ENCODE measurements at places on chromosomes 1 and 21.

- H3K36me3 ChIP-seq = no peaks in the 10 kb centered on the region
- no peaks in the 10 kb centered on the region for H3K4me1 ChIP-seq
- H3K27ac ChIP-seq = no peak overlapping the region
- H3K4me3 ChIP-seq = no peak overlapping the region
These were observed 3.8 kb downstream of the SERTAD4 start for GRCh38 chr1:210236386-210236839.

DNA sequence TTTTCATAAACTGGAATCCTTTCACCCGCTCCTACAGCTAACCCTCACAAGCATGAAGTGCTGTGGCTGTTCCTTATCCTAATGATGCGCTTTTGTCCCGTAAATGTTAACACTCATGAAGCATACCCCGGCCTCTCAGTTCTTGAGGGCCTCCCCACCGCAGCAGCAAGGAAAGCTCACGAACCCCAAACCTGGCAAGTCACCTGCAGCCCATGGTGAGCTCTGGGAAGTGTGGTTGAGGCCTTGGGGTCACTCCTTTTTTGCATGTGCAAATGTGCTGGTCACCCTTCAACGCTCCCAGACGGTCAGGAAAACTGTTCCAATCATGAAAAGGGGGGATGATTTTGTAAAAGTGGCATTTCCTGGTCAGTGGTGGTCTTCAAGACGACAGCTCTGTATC is 124.6 kb downstream of the PRDM2 start:
- H3K27me3 ChIP-seq = peaks cover 3% of the 10 kb centered on the region
- H3K4me1 ChIP-seq = no peaks in the 10 kb centered on the region
- DNase-seq = no peak
- no peak overlapping the region for H3K27ac ChIP-seq

- DNase-seq = no peak
- no peak overlapping the region for H3K27ac ChIP-seq
- no peak overlapping the region for H3K4me3 ChIP-seq
- no peaks in the 10 kb centered on the region for H3K36me3 ChIP-seq
These were observed 109.4 kb downstream of the NAV1 start for GRCh38 chr1:201648066-201648906.

DNA sequence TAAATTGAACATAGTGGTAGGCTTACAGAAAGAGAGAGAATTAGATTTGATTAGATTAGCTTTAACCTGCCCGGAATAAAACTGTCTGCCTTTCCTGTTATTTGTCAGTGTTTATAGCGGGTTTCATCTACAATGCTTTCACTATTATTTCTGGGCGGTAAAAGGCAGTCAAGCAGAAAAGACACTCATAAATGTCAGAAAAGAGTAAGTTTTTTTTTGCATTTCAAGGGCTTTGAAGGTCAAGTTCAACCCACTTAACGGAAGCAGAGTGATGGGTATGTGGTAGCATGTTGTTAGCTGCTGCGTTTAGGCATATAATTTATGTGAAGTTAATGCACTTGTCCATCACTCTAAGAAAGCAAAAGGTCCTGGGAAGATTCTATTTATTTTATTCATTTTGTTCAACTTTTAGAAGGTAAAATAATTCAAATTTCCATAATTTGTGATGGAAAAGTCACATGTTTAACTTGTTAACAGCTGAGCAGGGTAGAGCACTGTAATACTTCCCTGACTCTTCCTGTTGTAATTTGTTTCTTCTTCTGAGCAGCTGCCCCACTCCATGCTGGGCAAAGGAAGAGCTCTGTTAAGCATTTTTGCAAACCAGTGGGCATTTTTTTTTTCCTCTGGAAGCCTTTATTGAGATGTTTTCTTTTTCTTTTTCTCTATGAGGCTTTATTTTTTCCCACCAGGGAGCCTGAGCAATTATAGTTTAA is 220.1 kb downstream of the ST6GALNAC3 start:
- peaks cover 64% of the 10 kb centered on the region for H3K4me1 ChIP-seq
- no peak overlapping the region for H3K27ac ChIP-seq
- no peak for DNase-seq
- H3K27me3 ChIP-seq = no peaks in the 10 kb centered on the region

DNA sequence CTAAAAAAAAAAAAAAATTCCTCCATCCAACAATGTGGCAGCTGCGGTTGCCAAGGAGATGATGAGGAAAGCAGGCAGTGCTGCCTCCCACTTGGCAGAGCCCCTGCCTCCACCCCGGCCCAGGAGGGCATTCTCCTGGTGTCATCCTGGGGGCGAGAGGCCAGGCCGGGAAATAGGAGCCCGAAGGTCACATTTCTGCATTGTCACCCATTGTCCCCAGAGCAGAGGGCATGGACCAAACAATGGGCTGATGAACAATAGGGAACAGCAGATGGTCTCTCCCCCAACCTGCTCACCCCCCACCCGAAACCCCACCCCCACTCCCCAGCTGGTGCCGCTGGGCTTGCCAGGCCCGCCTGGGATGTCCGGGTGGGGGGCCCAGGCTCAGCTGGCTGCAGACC is 37.3 kb downstream of the CAMK2N1 start:
- H3K27me3 ChIP-seq = no peaks in the 10 kb centered on the region
- no peaks in the 10 kb centered on the region for H3K4me1 ChIP-seq
- no peak for DNase-seq
- no peak overlapping the region for H3K27ac ChIP-seq

- H3K27ac ChIP-seq = no peak overlapping the region
- no peak overlapping the region for H3K4me3 ChIP-seq
- no peaks in the 10 kb centered on the region for H3K4me1 ChIP-seq
- no peaks in the 10 kb centered on the region for H3K36me3 ChIP-seq
- no peak for DNase-seq
These were observed 28.9 kb upstream of the KLF18 start for GRCh38 chr1:44170281-44170823.

- H3K4me1 ChIP-seq = peaks cover 16% of the 10 kb centered on the region
- no peaks in the 10 kb centered on the region for H3K27me3 ChIP-seq
- H3K36me3 ChIP-seq = no peaks in the 10 kb centered on the region
- H3K27ac ChIP-seq = peak within 1 kb of the TSS; percentile 93
These were observed at the start of gene UAP1 for GRCh38 chr1:162561616-162562469. TSS of gene UAP1 (plus strand) at chr1:162561722. CDS start at chr1:162566069, 4,347 bp downstream.

- no peaks in the 10 kb centered on the region for H3K36me3 ChIP-seq
- H3K27ac ChIP-seq = no peak overlapping the region
- no peaks in the 10 kb centered on the region for H3K4me1 ChIP-seq
- H3K4me3 ChIP-seq = no peak overlapping the region
- no peak for DNase-seq
- H3K27me3 ChIP-seq = no peaks in the 10 kb centered on the region
These were observed 138.9 kb downstream of the HMGB4 start for GRCh38 chr1:34002810-34003209.

DNA sequence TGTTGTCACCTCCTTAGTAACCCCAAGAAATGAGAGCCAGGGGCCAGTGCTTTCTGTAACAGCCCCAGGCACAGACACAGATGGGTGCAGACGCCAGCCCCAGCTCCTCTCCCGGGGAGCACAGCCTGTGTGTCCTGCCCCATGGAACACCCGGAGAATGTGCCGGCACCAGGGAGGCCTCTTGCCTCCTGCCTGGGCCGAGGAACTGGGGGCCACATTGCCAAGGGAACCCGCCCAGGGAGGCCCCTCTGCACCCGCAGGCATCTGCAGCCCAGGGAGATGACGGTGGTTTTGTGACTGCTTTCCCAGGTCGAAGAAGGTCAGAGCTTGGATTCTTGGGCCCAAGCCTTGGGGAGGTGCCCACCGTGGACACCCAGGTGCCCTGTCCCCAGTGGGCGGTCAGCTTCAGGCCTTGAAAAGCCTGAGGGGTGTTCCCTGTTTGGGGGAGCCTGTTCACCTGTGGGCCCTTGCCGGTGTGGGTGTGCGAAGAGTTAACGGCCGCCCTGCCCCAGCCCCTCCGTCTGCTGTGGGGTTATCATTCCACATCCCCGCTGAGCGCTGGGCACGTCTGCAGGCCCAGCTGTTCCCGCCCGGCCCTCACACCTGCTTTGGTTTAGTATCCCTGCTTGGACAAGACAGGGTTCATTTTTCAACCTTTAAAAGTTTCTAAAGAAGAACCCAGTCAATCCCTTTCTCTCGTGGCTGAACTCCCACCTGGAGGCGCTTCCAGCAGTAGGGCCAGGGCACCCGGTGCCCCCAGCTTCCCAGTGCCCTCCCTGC is 62.5 kb downstream of the MORN1 start:
- H3K4me1 ChIP-seq = no peaks in the 10 kb centered on the region
- no peaks in the 10 kb centered on the region for H3K27me3 ChIP-seq
- H3K4me3 ChIP-seq = no peak overlapping the region
- DNase-seq = no peak

DNA sequence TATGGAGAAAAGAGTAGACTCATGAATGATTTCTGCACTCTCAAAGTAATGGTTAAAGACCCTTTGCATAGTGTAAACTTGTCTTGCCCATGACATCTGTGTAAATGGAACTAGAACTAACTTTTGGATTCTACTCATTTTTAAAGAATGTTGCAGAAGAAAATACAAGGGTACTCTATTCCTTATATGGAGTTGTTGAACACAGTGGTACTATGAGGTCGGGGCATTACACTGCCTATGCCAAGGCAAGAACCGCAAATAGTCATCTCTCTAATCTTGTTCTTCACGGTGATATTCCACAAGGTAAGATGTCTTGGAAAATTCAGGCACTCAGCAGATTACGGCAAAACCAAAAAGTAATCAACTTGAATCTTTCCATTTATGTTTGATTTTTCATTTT is 19.8 kb downstream of the CCT8 start:
- H3K27me3 ChIP-seq = no peaks in the 10 kb centered on the region
- no peaks in the 10 kb centered on the region for H3K4me1 ChIP-seq
- H3K4me3 ChIP-seq = no peak overlapping the region
- H3K27ac ChIP-seq = no peak overlapping the region
- peaks cover 62% of the 10 kb centered on the region for H3K36me3 ChIP-seq
- DNase-seq = no peak

- no peaks in the 10 kb centered on the region for H3K36me3 ChIP-seq
- H3K27ac ChIP-seq = no peak overlapping the region
- no peaks in the 10 kb centered on the region for H3K27me3 ChIP-seq
- H3K4me3 ChIP-seq = no peak overlapping the region
- no peak for DNase-seq
These were observed 32.1 kb upstream of the RAB4A start for GRCh38 chr1:229238674-229239415.

- no peaks in the 10 kb centered on the region for H3K27me3 ChIP-seq
- no peak overlapping the region for H3K4me3 ChIP-seq
These were observed 14.6 kb upstream of the AHDC1 start for GRCh38 chr1:27618341-27619082.

DNA sequence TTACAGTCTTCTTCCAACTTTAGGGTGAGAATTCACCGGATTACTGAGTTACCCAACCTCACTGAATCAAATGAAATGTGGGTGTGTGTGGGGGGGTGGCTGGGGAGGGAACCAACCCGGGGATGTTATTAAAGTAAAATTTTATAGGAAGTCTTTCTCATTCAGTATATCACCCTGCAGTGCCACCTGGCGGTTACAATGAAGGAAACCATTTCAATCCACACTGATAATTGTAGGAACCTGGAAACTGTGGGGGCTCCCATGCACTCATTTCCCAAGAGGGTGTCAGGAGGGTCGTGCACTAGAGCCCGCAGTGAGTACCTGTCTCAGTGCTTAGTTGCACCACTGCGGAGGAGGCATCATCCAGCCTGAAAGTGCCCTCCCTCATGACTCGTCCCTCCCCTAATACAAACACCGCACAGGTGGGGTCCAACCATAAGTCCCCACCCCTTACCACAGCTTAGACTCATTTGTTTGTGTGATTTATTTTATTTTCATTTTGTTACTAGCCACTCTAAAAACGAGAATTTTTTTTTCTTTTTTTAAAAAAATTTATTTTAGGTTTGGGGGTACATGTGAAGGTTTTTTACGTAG is 29.1 kb upstream of the IGSF5 start:
- H3K27ac ChIP-seq = no peak overlapping the region
- H3K4me3 ChIP-seq = no peak overlapping the region
- no peaks in the 10 kb centered on the region for H3K4me1 ChIP-seq
- DNase-seq = no peak
- H3K36me3 ChIP-seq = no peaks in the 10 kb centered on the region

- H3K27ac ChIP-seq = no peak overlapping the region
- H3K36me3 ChIP-seq = no peaks in the 10 kb centered on the region
- H3K4me1 ChIP-seq = no peaks in the 10 kb centered on the region
- no peak for DNase-seq
- H3K4me3 ChIP-seq = no peak overlapping the region
These were observed 22.4 kb downstream of the CASZ1 start for GRCh38 chr1:10773851-10774614.

DNA sequence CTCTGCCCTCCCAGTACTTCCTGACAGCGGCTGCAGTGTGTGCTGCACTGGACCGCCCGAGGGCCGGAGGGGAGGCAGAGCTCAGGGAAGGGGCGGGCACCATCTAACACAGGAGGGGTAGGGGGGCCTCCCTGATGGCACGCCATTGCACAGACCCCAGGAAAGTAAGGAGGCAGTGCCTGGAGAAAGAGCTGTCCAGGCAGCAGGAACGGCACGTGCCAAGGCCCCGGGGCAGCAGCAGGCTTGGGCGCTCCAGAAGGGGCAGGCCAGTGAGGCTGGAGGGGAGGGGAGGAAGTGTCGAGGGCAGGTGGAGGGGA is 110.7 kb downstream of the CRYAA start:
- peaks cover 12% of the 10 kb centered on the region for H3K27me3 ChIP-seq
- H3K4me1 ChIP-seq = no peaks in the 10 kb centered on the region
- no peak overlapping the region for H3K27ac ChIP-seq
- no peak overlapping the region for H3K4me3 ChIP-seq

- H3K27me3 ChIP-seq = no peaks in the 10 kb centered on the region
- no peaks in the 10 kb centered on the region for H3K4me1 ChIP-seq
- no peak overlapping the region for H3K27ac ChIP-seq
- no peak overlapping the region for H3K4me3 ChIP-seq
- no peak for DNase-seq
These were observed 149.9 kb upstream of the ZNF648 start for GRCh38 chr1:182211386-182211785.

- DNase-seq = no peak
- H3K27ac ChIP-seq = no peak overlapping the region
- no peaks in the 10 kb centered on the region for H3K4me1 ChIP-seq
These were observed 93.9 kb upstream of the ADGRL4 start for GRCh38 chr1:79100385-79100784.

GRCh38 chr21:42106425-42106824 is 35.3 kb downstream of the UMODL1 start:
- no peak for DNase-seq
- peaks cover 16% of the 10 kb centered on the region for H3K4me1 ChIP-seq
- no peaks in the 10 kb centered on the region for H3K27me3 ChIP-seq
- H3K36me3 ChIP-seq = no peaks in the 10 kb centered on the region
- H3K27ac ChIP-seq = no peak overlapping the region

DNA sequence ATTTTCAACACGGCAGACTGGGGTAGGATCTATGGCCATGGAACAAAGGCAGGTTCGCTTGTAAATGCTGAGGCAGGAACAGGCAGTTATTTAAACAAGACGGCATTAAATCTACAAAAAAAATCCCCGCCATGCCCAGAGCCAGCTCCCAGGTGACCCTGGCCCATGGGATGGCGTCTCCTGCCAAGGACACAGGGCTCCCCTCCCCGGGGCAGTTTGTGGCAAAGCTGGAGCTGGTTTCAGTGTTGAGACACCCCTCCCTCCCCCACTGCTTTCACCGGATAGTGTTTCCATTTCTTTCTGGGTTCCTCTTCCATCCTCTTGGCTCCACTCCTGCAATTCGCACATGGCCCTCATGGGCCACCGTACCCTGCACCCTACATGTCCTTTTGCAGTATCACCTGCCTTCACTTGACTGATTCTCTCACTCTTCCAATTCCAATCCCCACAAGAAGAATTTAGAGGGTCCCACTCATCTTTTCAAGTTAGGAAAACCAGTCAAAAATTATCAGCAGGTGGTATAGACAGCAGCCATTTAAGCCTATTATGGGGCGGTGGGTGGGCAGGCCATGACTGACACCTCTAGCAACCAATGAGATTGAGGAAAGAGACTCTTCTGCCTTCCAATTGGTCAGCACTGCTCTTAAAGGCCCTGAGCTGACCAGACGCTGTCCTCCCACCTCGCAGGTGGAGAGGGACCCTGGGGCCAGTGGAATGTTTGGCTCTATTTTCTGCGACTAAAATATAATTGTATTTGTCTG is 52.0 kb downstream of the OLIG1 start:
- H3K4me3 ChIP-seq = no peak overlapping the region
- peaks cover 5% of the 10 kb centered on the region for H3K4me1 ChIP-seq
- no peak for DNase-seq
- H3K36me3 ChIP-seq = no peaks in the 10 kb centered on the region
